ENCODE measurements at places on chromosomes 16 and 17.
A peak's percentile ranks its signal among the peaks of the same experiment; 100 is the strongest.

DNA sequence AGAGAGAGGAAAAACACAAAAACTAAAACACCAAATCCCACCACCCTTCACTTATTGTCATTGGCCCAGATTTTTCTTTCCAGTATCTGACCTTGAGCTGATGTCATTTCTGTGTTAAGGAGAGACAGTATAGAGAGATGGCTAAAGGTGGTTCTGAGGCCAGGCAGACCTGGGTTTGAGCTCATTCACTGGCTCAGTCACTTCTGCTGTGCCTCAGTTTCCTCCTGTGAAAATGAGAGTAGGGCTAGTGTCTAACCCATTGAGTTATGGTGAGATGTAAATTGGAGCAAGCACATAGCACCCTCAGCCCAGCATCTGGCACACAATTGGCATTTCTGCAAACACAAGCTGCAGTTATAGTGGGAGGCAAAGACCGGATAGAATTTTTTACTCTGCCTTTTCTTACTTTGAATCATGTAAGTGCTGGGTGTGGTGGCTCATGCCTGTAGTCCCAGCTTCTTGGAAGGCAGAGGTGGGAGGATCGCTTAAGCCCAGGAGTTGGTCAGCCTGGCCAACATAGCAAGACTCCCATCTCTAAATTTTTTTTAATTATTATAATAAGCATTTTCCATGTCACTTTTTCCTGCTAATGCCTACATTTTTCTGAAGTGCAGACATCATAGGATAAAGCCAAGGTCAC, 6.4 kb upstream of the KIFC3 start:
- DNase-seq, result no peak

- no peak for DNase-seq
These were observed 27.2 kb downstream of the MGRN1 start for GRCh38 chr16:4651827-4652226.

DNA sequence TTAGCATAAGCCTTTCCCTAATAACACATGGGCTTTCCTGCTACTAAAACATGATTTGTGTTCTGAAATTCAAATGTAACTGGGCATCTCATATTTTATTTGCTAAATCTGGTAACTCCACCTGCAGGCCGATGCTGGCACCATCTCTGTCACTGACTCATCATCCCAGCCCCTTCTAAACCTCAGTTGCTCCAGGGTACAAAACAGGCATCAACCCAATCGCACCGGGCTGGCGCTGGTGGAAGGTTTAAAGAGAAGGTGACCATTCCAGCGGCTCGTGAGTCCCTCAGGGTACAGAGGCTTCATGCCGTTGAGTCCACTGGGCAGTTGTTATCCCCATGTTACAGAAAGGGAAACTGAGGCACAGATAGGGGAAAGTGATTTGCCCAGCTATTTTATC, 27.1 kb downstream of the PPL start:
- no peak for DNase-seq

DNA sequence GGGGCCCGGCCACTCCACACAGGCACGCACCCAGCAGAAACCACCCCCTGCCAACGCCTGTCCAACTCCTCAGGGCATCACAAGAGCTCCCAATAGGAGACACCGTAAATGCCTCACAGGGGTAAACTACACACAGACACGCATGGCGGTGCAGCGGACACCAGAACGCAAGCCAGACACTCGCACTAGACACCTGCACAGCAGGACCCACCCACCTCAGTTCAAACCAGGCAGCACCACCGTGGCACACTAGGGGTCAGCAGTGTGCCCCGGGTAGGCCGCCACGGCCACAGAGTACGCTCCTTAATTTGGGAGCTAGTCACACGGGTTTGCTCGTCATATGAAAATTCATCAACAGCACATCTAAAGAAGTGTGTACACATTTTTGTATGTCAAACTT, 3.4 kb downstream of the SLC38A10 start:
- peak; percentile 61 for DNase-seq

DNA sequence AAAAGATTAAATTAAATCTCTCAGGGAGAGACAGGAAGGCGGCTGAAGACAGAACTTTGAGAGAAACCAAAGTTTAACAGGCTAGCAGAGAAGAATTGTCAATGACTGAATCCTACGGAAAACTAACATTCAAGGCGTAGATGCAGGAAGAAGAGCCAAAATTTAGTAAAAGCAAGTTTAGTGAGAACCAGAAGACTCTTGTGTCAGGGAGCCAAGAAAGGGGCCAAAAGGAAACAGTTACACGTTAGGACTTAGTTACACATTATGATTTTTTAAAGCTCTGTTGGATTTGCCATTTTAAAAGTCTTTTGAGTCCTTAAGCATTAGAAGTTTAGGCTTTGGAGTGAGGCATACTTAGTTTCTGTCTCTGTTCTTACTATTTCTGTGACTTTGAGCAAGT, 164.6 kb downstream of the CHD9 start:
- no peak for DNase-seq

DNA sequence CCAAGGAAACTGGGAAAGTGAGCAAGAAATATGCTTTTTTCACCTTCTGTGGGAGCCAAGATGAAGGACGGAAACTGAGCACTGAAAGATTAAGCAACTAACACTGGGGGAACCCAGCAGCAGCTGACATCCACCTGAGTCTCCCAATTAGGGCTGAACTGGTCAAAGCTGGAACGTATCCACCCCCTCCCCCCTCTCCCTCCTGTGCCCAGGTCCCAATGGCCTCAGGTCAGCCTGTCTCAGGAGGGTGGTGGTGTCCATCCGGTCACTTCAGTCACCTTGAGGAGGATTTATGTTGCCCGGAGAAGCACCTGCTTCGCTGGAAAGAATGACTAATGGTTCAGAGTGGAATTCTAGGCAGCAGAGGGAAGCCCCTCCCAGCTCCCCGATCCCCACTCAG, 10.0 kb downstream of the PEMT start:
- DNase-seq, result no peak

- DNase-seq, result no peak
These were observed 56.1 kb upstream of the MED9 start for GRCh38 chr17:17420561-17421269.

GRCh38 chr17:79942011-79942405, 93.7 kb downstream of the TBC1D16 start:
- no peak for DNase-seq

GRCh38 chr17:82775001-82775823, 23.3 kb downstream of the TBCD start:
- DNase-seq, result peak; percentile 39

- DNase-seq, result no peak
These were observed 73.6 kb downstream of the ABCC6 start for GRCh38 chr16:16149710-16150116.

- no peak for DNase-seq
These were observed 19.3 kb downstream of the SHISA9 start for GRCh38 chr16:12920739-12921138.

- no peak for DNase-seq
These were observed 12.5 kb downstream of the NTAN1 start for GRCh38 chr16:15043344-15043743.

DNA sequence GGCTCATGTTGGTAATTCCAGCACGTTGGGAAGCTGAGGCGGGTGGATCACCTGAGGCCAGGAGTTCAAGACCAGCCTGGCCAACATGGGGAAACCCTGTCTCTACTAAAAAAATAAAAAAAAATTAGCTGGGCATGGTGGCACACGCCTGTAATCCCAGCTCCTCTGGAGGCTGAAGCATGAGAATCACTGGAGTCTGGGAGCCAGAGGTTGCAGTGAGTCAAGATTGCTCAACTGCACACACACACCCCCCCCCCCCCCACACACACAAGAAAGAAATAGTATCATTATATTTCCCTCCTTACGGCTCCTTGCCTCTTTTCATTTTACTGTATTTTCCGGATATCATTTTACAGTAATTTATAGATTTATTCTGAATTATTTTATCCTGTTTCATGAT, 963.1 kb upstream of the GOT2 start:
- no peak for DNase-seq

DNA sequence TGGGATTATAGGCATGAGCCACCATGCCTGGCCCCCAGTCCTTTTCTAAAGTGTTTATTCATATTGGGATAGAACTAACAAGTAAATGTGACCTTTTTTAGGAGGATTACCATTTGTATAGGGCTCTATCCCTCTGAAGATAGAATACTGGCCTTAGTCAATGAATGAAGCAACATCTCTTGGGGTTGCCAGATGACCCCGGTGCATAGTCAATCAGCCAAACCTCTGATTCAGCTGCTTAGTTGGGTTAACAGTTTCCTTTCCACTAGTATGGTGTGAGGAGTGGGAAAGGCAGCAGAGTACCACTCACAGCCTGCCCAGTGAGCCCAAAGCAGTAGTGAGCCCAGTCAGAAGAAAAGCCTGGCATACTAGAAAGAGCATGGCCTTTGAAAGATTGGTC, 94.6 kb upstream of the TBX2 start:
- no peak for DNase-seq

DNA sequence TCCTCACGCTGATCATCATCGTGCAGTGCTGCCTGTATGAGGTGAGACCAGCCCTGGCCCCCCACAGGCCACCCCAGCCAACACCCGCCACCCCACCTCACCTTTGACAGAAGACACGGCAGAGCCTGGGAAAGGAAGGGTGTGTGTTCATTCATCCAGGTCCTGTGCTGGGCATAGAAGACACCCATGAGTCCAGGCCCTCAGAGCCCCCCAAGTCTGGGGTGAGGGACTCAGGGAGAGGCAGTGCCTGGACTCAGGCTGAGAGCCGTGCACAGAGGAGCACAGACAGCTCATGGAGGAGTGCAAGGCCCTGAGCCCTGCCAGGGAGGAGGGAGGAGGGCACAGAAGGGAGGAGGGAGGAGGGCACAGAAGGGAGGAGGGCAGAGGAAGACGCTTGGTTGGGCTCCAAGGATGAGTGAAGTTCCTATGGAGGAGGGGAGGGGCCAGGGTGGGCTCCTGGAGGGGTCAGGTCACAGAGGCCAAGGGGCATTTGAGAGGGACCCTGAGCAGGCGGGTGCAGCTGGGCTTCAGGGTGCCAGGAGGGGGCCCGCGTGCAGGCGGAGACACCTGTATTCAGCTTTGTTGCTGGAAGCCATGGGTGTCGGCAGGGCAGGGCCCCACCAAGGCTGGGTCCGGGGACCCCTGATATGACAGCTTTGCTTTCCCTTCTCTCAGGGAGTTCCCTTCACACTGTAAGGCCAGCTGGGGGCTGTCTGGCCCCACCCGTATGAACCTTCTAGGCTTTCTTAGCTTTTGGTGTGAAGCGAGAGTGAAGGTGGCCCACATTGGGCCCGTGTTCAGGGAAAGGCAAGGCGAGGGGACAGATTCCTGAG, 11.4 kb downstream of the TAX1BP3 start:
- no peak for DNase-seq

GRCh38 chr16:55499951-55500529, 8.8 kb upstream of the LPCAT2 start:
- DNase-seq, result no peak

GRCh38 chr17:7112510-7113108, 2.0 kb downstream of the ASGR2 start:
- DNase-seq, result no peak

DNA sequence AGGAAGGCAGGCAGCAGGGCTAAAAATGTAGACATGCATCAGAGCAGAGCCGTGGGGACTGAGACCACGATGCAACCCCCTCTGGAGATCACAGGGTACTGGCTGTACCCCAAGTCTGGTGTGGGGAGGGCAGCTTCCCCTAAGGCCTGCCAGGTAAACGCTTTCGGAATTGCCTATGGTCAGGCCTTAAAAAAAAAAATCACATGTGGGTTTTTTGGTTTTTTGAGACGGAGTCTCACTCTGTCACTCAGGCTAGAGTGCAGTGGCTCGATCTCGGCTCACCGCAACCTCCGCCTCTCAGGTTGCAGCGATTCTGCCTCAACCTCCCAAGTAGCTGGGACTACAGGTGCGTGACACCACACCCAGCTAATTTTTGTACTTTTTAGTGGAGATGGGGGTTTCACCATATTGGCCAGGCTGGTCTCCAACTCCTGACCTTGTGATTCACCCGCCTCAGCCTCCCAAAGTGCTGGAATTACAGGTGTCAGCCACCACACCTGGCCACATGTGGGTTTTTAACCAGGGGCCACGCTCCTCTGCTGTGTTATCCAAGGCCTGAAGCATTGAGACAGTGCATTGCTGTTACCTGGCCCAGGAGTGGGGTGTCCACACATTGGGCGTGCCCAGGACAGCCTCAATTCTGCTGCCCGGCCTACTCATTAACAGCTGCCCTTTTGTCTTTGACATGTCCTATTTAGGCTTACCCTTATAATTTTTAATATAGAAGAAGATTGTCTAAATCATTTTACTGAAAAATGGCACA, 50.4 kb downstream of the LITAF start:
- no peak for DNase-seq

DNA sequence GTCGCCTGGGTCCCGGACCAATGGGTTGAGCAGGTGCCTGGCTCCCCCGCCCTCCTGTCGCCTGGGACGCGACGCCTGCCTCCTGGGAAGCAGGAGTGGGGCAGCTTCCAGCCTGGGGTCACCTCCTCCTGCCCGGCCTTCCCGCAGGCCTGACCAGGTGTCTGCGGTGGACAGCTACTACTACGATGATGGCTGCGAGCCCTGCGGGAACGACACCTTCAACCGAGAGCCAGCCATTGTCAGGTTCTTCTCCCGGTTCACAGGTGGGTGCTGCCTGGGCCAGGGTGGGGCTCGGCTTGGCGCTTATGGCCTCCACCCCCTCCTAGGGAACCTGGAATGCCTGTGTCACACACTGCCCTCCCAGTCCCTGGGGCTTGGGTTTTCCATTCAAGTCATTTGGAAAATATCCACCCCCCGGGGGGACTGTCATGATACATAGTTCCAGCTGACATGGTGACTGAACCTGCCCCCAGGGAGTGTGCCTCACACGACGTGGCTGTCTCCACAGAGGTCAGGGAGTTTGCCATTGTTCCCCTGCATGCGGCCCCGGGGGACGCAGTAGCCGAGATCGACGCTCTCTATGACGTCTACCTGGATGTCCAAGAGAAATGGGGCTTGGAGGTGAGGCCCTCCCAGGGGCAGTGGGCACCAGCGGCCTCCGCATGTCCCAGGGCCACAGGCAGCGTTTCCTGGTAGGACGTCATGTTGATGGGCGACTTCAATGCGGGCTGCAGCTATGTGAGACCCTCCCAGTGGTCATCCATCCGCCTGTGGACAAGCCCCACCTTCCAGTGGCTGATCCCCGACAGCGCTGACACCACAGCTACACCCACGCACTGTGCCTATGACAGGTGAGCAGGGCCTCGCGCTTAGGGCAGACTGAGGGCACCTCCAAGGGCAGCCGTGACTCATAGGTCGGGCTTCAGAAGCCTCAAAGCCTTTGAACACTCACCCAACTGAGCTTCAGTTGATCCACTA, 2.3 kb downstream of the DNASE1 start:
- no peak for DNase-seq

DNA sequence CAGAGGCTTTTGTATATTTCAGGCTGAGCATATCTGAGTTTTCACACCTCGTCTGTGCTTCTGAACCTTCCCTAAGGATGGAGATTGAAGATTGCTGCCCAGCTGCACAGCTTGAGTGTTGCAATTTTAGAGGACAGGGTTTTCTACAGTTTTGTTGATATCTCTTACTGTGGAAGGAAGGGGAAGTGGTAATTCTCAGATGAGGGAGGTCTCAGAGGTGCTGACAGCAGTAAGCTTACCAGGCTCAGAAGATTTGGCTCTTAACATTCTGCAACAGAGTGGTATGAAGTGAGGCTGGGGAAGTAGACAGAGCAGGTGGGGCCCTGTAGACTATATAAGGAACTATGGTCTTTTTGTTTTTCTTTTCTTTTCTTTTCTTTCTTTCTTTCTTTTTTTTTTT, 45.8 kb upstream of the ARHGAP17 start:
- DNase-seq, result no peak

GRCh38 chr16:86338403-86339115, 171.8 kb upstream of the FOXF1 start:
- no peak for DNase-seq
